Aorta (tissue), 5 donors: ENCODE measurements at places on chromosomes 1 and 21. TPM values are rescaled to one million over a fixed set of nuclear protein-coding genes. Genes with fewer than 3 reads are reported as not detected.

Gene FLG2
- not detected for total RNA-seq

DNA sequence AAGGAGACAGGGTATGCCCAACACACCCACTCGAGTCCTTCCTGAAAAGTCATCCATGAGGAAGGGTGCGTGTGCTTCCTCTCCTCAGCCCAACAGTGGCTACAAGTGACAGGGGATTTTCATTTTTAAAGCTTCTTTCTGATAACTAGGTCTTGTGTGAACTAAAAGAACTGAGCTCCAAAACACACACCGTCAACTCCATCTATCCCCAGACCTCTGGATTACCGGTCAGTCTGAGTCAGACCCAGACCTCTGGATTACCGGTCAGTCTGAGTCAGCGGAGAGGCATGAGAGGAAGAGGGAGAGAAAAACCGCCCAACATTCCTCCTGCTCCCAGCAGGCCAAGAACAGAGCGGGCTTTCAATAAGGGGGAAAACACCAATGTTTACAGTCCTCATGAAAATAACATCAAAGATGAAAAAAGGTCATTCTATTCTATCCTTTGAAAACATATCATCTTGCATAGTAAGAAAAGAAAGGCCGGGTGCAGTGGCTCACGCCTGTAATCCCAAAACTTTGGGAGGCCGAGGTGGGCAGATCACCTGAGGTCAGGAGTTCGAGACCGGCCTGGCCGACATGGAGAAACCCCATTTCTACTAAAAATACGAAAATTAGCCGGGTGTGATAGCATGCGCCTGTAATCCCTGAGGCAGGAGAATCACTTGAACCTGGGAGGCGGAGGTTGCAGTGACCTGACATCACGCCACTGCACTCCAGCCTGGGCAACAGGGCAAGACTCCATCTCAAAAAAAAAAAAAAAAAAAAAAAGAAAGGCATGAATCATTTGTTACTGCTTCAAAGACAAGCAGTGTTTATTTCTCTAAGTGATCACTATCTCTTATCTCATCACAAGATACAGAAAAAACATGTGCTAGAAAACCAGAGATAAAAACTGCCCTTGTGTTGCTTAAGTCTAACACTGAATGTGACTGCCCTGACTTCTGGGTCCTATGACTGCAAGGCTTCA lies 3.4 kb downstream of the PTTG1IP start:
- DNase-seq, result peak; percentile 84

- no peak for DNase-seq
Observed at GRCh38 chr1:49416758-49417157, 607.0 kb downstream of the AGBL4 start.

Gene SLC30A7
- 26.1 TPM for total RNA-seq

GRCh38 chr1:209805341-209805781 lies 581 bp downstream of the IRF6 start:
- no peak for DNase-seq

- no peak for DNase-seq
Observed at GRCh38 chr1:10160907-10161490, 49.4 kb upstream of the KIF1B start.

GRCh38 chr21:36422279-36423098 lies 37.3 kb downstream of the CHAF1B start:
- DNase-seq, result peak; percentile 75

- peak; percentile 39 for DNase-seq
Observed at GRCh38 chr1:171142416-171143385, 42.4 kb upstream of the FMO2 start.

Gene KCNJ15
- 2.7 TPM for total RNA-seq

Gene RGSL1
- not detected for total RNA-seq

Gene PDC
- not detected for total RNA-seq

Gene NASP
- total RNA-seq, result 59.1 TPM

Gene UROD
- 54.6 TPM for total RNA-seq

DNA sequence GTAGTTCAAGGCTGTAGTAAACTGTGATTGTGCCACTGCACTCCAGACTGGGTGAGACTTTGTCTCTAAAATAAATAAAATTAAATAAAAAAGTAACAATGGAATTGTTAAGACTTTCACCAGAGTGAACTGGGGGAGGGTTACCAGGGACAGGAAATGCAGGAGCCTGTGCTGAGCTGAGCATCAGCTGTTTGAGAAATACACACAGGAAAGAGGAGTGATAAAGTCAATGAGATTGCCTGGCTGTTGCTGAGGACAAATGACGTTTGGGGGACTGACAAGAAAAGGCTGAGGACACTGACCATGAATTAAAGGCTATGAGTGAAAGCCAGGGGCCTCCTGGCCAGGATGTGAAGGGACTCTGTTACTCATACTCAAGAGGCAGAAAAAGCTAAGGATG lies 226.3 kb downstream of the SETD4 start:
- no peak for DNase-seq

GRCh38 chr1:1436630-1437032 lies 1.1 kb downstream of the VWA1 start:
- DNase-seq, result no peak

- no peak for DNase-seq
Observed at GRCh38 chr1:77509051-77509492, 173.4 kb downstream of the ZZZ3 start.

DNA sequence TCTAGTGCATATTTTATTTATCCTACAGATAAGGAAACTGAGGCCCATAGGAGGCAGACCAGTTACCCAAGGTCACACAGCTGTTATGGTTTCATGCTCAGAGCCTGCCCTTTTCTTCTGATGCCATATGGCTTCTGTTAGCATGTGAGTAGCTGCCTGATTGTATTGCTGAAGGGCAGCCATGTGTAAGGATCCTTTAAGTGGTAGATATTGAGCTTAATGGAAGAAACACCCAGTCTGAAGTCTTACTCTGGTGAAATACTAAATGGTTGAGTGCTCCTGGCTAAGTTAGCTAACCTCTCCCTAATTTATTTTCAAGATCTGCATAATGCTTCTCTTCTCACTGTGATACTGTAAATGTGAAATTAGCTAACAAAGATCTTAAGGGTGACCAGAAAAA lies 30.9 kb downstream of the ADAMTS5 start:
- DNase-seq, result no peak

DNA sequence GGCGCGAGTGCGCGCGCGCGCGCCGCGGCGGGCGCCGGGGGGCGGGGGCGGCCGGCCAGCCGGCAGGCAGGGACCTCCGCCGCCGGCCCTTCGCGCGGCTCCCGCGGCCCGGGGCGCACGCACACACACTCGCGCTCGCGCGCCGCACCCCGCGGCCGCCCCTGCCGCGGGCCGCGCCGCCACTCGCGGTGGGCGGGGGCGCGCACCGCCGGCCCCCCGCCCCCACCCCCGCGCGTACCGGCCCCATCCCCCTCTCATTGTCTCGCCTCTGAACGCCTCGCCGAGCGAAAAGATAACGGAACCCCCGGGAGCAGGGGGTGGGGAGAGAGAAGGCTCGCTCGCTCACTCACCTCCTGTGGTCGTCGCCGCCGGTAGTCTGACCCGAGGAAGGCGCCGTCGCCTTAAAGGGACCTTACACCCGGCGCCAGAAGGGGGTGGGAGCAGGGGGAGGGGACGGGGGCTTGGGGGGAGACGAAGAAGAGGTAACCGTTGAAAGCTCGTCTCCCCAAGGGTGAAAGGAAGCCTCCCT lies 428 bp downstream of the POGZ start:
- DNase-seq, result peak; percentile 87

- DNase-seq, result peak; percentile 73
Observed at GRCh38 chr21:44024887-44025353, 12.8 kb downstream of the TRAPPC10 start.

DNA sequence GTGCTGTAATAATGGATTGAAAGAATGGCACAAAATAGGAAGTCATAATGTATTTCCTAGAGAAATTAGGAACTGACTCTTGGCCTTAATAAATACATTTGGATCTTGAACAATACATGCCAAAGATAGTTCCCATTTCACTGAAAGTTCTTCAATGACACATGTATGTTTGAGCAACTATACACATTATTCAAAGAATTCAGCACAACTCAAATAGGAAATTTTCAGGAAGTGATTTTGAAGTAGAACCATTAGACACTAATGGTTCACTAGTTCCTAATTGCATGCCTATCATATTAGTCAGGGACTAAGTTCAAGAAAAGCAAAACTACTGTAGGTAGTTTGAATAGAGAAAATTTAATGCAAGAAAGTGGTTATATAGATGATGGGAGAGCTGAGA lies 404.7 kb downstream of the LMO4 start:
- DNase-seq, result no peak

GRCh38 chr1:173900427-173900826 lies 16.7 kb downstream of the SERPINC1 start:
- DNase-seq, result no peak

DNA sequence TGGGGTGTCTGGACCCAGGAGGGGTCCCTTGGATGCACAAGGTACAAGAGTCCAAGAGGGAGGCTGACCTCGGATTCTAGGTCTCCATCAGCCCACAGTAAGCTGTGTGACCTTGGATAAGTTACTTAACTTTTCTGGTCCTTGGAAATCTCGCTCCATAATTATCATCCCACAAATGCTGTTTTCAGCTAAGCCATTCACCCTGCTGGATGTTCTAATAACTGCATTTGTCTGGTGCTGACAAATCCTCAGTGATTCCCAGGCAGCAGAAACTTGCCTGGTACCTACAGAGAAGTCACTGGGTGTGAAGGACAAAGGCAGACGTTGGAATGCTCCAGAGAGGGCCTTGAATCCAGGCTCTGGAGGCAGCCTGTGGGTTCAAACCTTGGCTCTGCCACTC lies 89.7 kb downstream of the IGSF21 start:
- no peak for DNase-seq

Gene PEX10
- total RNA-seq, result 13.1 TPM

GRCh38 chr1:113074237-113074636 lies 1.2 kb downstream of the LRIG2 start:
- no peak for DNase-seq

DNA sequence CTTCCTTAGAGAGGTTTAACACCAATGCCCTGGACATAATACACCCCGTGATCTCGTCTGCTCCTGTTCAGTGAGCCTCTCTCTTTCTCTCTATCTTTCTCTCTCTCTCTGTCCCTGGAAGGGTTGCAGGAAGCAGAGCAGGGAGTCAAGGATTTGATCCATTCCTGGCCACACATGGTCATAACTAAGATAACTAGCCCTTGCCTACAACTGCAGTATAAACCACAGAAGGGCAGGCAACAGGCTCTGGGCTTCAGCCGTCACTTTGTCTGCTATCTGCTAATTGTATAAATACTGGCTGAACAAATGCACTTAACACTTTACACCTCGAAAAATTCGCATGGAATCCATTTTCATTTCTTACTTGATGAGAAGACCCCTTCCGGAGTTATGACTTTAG lies 357.5 kb upstream of the RUNX1 start:
- no peak for DNase-seq

Gene KLHDC8A
- total RNA-seq, result 1.2 TPM

- no peak for DNase-seq
Observed at GRCh38 chr1:8075511-8076051, 49.5 kb upstream of the ERRFI1 start.

DNA sequence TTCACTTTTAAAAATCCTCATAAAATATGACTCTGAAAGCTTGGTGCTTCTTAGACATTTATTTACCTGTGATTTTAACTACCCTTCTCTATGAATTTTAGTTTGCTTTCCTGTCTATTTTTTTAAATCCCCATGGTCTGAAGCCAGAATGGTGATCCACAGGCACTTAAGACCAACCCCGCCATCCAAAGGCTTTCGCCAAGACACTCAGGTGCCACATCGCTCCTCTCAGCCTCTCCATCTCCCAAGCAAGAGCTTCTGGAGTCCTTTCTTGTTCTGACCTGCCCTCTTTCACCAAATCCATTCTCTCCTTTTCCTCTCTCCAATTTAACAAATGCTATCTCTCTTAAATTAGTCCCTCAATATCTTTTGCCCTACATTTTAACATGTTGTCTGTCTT lies 464.6 kb downstream of the PCP4 start:
- DNase-seq, result no peak

DNA sequence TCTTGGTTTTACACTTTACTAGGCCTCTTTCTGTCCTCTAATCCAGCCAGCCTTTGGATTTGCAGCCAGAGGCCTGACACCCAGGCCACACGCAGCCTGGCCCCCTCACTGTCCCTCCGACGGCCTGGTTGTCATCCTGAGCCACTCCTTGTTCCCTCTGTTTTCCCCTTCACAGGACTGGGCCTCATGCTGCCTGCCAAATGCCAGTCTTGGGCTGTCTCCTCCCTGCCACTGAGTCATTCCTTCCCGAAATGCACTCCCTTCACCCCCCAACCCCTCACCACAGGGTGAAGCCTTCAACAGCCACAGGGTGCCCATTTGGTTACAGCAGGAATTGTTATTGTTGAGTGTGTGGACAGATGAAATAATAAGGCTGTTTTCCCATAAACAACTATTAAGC lies 21.3 kb downstream of the ACOT11 start:
- DNase-seq, result peak; percentile 83

Gene LCE1F
- total RNA-seq, result not detected

- peak; percentile 46 for DNase-seq
Observed at GRCh38 chr1:175520186-175520585, 223.2 kb downstream of the TNR start.

Gene TTLL10
- not detected for total RNA-seq

- no peak for DNase-seq
Observed at GRCh38 chr1:34476371-34476770, 278.5 kb upstream of the GJB5 start.

DNA sequence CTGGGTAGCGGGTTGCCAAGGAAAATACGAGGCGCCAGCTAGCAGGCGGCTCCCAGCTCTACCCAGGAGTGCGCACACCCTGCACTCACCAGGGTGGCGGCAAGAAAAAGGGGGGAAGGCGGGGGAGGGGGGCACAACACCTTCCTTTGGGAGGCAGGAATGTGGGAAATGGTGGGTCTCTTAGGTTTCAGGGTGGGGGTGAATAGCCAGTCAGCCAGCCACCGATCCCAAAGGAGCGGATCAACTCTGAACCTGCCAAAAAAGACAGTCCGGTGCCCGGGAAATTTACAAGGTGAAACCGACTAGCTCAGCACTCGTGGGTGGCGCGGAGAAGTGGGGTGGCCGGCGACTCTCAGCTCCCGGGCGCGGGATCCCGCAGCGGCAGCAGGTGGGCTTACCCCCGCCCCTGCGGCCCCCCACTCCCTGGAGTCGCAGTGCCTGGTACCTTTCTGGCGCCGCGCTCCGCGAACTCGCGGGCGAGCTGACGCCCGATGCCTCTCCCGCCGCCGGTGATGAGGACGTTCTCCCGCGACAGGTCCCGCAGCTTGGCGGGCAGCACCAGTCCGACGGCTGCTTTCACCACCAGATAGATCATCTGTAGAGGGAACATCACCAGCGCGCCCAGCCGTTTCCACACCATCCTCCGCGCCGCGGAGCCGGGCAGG lies 1.2 kb downstream of the DHRS3 start:
- peak; percentile 83 for DNase-seq
